Sigmoid colon (tissue), 7 donors: ENCODE measurements at places on chromosomes 4 and X.

- DNase-seq: no peak
These were observed 102.8 kb downstream of the ATP8A1 start for GRCh38 chr4:42554072-42554471.

- no peak for DNase-seq
These were observed 108.6 kb downstream of the ARHGAP6 start for GRCh38 chrX:11557120-11557519.

GRCh38 chr4:69601065-69601464, 38.4 kb downstream of the UGT2A2 start:
- DNase-seq: no peak

DNA sequence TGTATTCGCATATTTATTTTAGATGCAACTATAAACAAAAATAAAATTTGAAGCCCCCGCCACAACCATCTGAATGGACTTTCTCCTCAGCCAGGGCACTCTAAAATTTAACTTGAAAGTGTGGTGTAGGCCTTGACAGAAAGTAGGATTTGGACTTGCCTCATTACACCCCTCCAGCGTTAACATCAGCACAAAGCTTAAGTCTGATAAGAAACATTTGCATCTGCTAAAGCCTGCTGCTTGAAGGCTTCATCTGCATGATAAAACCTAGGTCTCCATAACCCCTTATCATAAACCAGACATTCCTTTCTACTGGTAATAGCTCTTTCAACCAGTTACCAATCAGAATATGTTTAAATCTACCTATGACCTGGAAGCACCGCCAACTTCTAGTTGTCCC, 1046.5 kb downstream of the FAT4 start:
- no peak for DNase-seq

DNA sequence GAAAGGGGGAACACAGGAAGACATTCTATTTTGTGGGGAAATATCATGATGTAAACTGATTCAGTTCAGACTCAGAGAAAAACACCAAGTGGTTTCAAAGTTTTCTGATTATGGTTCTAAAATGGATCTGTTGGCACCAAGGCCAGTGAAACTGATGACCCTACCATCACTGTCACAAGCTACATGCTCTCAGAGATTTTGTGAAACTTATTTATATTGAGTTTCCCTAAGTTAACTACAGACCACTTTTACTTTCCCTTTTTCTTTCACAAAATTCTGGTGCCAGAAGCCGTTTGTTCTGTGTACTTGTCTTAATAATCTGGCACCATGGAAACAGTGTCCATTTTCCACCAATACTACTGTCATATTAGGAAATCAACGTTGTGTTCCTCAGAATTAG, 43.4 kb upstream of the CABS1 start:
- DNase-seq: no peak

- DNase-seq: no peak
These were observed 257.6 kb upstream of the DDX53 start for GRCh38 chrX:22742174-22742573.

DNA sequence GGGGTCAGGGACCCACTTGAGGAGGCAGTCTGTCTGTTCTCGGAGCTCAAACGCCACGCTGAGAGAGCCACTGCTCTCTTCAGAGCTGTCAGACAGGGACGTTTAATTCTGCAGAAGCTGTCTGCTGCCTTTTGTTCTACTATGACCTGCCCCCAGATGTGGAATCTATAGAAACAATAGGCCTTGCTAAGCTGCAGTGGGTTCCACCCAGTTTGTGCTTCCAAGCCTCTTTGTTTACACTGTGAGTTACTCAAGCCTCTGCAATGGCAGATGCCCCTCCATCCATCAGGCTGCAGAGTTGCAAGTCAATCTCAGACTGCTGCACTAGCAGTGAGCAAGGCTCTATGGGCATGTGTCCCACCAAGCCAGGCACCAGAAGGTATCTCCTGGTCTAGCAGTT, 158.1 kb downstream of the DTHD1 start:
- no peak for DNase-seq

- DNase-seq: no peak
These were observed 90.3 kb downstream of the ATOH1 start for GRCh38 chr4:93918856-93919255.

DNA sequence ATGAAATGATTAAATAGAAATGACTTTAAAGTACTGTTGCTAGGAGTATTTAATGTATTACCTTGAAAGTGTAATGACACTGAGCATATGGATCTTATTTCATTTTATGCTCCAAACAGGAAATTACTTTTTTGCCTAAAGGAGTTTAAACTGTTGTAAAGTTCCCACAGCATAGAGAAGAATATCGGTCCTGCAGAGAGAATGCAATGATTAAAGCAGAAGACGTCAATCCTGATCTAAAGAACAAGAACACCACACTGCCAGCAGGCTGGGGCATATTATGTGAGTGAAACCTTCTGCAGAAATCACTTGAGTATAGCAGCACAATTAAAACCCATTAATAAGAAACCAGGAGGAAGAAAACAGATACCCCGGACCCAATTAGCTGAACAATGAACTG, 72.8 kb upstream of the CAMK2D start:
- no peak for DNase-seq

GRCh38 chr4:140133576-140133975, 20.4 kb downstream of the MAML3 start:
- no peak for DNase-seq

DNA sequence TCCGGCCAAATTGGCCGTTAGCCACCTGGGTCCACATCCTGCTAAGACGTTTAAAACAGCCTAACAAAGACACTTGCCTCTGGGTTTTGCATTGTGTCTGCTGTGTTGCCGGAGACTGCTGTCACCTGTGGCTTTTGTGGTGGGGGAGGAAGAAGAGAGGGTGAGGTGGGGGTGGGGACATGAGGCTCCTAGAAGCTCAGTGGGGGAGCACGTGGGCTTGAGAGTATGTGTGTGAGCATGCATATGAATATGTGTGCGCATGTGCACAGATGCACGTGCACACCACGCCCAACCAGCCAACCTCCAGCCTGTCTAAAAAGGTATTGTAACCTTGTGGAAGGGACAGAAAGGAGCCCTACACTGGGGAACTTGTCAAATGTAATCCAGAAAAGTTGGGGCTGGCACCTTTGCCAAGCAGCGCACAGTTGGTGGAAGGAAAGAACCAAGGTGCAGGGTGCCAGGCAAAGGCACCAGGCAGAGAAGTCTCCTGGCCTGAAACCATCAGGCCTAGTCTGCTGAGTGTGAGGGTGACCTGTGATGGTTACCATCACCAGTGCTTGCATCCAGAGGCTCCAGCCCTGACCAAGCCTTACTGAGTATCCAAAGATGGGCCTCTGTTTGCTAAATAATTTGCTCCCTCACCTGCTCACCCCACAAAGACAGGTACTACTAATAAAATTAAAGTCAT, 10.1 kb upstream of the SASH3 start:
- DNase-seq: no peak

- DNase-seq: peak; percentile 50
These were observed 76.3 kb downstream of the EVC start for GRCh38 chr4:5787311-5787710.

- no peak for DNase-seq
These were observed 34.1 kb downstream of the FNIP2 start for GRCh38 chr4:158802914-158803313.

DNA sequence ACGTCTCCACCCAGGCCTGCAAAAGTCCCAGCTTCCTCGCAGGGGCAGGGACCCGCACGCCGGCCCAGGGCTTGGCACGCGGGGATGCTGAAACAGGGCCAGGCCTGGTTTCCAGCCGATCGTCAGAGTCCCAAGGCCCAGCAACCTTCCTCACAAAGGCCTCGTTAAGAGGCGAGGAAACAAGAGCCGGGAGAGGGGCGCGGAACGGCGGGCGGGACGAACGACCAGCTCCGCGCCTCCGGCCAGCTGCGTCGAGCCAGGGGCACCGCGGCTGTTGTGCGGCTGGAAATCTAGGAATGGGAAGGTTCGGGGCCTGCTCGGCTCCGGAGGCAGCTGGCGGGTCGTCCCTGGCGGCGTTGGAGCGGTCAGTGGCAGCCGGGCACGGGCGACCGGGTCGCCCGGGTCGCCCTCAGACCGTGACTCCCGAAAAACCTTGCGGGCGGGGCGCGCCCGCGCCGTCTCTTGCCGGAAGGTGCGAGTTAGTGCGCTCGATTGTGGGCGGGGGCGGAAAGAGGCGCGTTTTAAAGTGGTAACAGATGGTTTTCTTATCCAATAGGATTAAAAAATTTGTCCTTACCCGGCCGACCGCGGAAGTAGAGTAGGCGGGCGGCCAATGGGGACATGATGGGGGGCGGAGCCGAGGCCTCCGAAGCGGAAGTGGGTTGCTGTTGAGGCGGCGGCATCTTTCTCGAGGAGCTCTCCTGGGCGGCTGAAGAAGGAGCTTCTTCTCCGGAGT, at the start of gene RNF4:
TSS of gene RNF4 (plus strand) at position 651 of the 736 bp plus-strand sequence. CDS start 21,388 bp downstream, outside the sequence.
- DNase-seq: peak; percentile 98

DNA sequence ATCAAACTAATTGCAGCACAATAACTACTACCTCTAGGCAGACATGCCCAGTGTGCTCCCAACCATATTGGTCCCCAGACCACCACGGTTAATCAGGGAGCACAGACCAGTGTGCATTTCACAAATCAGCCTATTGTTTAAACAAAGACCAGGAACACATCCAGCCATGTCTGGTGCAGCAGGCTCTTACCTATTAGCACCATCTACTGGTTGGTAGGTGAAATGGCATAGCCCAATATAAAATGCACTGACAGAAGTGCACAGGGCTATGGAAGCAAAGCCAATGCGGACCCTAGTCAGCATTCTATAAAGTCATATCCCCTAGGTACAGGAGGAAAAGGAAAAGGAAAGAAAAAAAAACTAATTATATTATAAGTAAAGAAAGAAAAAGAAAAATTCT, 15.5 kb upstream of the CYLC1 start:
- no peak for DNase-seq

DNA sequence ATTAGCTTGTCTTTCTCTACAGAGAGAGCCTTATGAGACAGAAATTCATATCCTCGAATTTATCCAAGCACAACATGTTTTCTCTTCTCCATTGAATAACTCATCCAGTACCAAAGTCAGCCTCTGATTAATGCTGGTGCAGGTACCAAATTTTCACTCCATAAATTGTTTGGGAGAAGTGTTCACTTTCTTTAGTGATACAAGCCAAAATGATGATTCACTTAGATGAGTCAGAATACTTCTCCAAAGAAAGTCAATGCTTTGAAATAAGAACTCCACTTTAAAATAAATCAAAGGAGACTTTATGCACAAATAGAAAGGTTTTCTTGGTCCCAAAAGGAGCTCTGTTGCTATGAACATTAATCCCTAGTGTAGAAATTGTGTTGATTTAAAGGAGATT, 60.2 kb downstream of the MAOB start:
- DNase-seq: no peak

DNA sequence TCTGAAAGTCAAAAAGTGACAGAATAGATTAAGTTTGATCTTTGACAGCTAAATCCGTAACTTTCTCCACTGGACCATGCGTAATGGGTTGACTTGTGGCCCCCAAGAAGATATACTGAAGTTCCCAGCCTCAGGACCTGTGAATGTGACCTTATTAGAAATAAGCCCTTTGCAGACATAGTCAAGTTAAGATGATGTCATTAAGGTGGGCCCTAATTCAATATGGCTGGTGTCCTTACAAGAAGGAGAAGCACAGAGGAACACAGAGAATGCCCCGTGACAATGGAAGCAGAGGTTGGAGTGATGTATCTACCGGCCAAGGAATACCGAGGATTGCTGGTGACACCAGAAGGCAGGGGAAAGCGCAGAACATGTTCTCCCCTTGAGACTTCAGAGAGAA, 14.4 kb downstream of the ENPP6 start:
- no peak for DNase-seq

- no peak for DNase-seq
These were observed 440.2 kb downstream of the INPP4B start for GRCh38 chr4:142405695-142406498.

DNA sequence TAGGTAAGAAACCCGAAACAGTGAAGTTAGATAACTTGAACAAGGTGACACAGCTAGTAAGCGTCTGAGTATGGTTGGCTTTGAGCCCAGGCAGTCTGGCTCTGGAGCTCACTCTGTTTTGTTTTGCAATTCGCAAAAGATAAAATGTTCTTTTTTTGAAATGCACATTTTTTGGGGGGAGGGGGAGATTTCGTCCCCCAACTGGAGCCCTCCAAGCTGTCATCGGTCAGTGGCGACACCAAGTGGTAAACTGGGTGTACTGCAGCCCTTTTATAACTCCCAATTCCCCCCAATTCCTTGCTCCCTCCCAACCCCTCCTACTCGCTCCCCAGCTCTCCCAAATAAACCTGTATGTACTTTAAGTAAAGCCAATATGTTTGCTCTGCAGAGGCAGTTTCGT, 2.8 kb upstream of the CLCN5 start:
- peak; percentile 75 for DNase-seq

DNA sequence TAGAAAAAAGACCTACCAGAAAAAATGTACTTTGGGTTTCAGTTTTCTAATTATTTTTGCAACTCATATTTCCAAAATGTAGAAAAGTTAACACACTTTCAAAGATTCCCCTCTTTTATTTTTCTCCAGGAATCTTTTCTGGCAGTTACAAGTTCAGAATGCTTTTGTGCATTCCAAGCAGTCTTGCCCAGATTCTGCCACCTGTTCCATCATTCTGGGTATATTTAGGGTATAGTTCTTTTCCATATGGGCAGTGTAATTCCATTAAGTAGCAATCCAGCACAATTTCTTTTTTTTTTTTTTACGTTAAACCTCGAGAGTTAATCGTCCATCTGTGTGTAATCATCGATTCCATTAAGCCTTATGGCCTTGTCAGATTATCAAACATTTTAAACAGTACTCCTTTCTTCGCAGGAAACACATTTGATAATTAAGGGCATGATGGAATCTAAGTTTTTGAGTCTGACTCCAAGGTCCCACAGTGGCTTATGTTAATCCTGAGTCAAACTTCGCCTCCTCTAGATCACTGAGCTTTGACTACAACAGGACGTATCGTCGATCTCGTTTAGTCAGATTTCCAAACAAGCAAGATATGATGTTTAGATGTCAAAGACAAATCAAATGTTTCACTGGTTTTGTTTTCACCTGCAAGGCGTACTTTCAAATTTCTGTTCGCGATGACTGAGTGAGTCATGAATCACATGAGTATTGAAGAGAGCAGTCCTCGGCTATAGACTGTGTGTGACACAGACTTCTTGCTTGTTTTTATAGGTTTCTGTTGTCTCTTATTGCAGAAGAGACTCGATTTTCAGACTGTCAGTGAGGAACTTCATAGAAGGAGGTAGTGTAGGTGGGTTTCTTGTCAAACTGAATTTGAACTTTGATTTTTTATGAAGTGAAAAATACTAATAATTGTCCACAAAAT, 118.9 kb upstream of the GK2 start:
- no peak for DNase-seq

- DNase-seq: no peak
These were observed 133.1 kb downstream of the JADE1 start for GRCh38 chr4:128942607-128943006.

- DNase-seq: no peak
These were observed 21.9 kb downstream of the MED28 start for GRCh38 chr4:17636341-17636695.
